Astrocyte of the hippocampus (primary cell): ENCODE measurements at places on chromosomes 5 and 9.

- no peak for DNase-seq
These were observed 103.4 kb upstream of the RASEF start for GRCh38 chr9:83166372-83166771.

DNA sequence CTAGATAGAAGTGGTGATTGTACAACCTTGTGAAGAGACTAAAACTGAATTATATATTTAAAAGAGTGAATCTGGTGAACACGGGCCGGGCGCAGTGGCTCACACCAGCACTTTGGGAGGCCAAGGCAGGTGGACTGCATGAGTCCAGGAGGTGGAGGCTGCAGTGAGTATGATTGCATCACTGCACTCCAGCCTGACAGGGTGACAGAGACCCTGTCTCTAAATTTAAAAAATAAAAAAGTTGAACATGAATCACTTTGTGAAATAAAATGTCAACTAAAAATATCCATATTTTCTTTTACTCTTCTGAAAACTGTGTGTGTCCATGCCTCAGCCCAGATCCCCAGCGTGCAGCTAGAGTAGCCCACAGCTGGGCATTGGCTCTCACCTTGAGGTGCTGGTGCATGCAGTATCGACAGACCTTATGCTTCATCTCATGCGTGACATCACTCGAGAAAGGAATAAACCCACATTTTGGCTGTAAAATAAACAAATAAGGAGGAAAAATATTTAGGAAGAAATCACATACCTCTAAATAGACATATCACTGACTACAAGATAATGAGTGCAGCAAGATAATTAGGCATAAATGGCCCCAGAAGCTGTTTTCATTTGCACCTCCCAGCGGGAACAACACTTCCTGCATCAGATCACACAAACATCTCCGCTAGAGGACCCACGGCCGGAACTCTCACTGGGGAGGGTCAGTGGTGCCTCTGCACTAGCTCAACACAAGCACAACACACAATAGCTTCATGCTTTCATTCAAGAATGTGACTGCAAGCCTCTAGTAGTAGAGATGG lies 22.1 kb downstream of the IPPK start:
- DNase-seq = no peak

GRCh38 chr5:122093415-122094180 lies 15.5 kb upstream of the LOX start:
- DNase-seq = peak; percentile 65

DNA sequence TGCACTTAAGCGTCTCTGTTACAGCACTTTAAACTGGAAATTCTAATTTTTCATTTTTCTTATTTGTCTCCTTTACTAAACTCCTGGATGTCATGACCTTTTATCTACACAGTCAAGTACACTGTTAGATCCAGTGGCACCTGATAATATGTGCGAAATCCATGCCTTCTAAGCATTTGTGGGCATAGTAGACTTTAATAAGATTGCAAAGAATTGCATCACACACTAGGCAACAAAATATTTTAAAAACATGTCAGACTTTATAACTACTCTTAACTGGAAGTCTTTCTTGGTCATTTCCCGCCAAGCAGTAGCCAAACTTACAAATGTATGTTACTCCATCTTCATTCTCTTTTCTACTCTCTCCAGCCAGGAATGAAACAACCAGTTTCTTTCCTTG lies 5.0 kb upstream of the SPINK1 start:
- DNase-seq = no peak

DNA sequence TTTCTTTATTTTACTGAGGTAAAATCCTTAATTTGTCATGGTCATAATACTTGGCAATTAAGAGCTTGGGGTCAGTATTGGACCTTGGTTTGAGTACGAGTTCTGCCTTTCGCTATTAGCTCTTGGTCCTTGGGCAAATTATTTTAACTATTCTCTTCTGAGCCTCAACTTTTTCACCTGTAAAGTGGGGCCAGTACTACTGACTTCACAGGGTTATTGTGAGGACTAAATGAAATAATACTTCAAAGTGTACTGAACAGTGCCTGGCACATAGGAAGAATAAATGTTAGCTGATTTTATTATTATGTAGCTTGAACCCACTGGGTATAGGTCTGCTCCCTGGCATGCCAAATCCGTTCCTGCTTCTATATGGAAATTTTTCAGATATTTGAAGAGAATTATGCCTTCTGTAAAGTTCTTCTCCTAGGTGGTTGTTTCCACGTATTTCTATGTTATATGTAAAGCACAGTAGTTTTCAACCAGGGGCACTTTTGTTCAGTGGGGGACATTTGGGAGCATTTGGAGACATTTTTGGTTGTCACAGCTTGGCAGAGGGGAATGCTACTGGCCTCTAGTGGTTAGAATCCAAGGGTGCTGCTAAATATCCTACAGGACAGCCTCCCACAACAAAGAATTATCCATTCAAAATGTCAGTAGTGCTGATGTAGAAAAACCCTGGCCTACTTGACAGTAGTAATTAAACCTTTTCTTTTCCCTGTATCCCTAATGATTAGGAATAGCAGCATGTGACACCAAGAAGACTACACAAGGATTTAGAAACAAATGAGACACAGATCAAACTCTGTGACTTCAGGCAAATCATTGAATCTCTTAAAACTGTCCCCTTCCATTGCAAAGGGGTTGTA lies 4.5 kb downstream of the RCL1 start:
- peak; percentile 59 for DNase-seq

GRCh38 chr5:133460172-133460758 lies 152.1 kb downstream of the FSTL4 start:
- no peak for DNase-seq

GRCh38 chr9:96140296-96141127 lies 161.5 kb downstream of the HSD17B3 start:
- DNase-seq = no peak

DNA sequence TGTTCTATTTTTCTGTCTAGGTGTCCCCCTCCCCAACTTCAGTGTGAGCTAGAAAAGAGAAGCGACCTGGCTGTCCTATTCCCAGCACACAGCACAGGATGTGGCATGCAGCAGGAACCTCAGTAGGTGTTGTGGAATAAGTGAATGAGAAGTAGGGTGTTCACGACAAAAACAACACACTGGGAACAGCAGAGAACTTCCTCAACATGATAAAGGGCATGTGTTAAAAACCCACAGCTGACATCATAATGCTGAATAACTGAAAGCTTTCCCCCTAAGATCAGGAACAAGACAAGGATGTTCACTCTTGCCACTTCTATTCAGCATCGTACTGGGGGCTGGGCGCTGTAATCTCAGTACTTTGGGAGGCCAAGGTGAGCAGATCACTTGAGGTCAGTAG lies 155.6 kb upstream of the ZNF618 start:
- no peak for DNase-seq

- DNase-seq = peak; percentile 31
These were observed 1.7 kb upstream of the PAX5 start for GRCh38 chr9:37035648-37036370.

GRCh38 chr5:105274079-105274478 lies 1711.5 kb upstream of the NUDT12 start:
- DNase-seq = peak; percentile 1

DNA sequence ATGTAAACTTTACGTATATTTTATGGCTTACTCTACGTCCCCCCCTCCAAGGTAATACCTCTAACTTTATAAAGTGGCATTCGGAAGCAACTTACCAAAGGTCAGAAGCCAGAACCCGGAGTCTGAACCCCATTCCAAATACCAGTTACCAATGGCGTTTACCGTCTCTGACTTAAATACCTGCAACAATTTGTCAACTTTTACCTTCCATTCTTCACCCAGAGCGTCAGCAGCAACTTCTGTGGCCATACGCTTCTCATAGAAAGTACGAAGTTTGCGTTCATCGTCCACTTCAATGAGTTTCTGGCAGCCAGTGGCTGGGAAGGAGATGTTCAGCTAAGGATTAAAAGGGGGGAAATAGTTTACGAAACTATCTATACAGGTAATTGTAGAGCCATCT lies 753 bp downstream of the RPS6 start:
- DNase-seq = peak; percentile 28

GRCh38 chr5:91642581-91642980 lies 259.5 kb upstream of the ARRDC3 start:
- DNase-seq = no peak

GRCh38 chr5:96440185-96440538 lies 7.1 kb upstream of the PCSK1 start:
- DNase-seq = no peak

DNA sequence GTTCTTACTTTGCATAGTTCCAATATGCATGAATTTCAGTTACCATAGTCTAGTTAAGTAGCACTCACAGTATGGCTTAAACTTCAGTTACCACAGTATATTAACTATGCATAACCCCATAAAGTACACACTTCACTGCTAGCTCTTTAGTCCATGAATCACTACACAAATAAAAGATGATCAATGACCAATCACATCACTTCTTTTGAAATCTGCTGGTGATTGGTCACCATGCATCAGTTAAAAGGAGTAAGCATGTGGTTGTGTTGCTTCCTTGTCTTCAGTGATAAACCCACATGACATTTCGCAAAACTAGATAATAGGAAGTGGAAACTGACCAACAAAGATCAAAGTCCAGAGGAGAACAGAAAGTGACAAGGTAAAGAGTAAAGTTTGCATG lies 79.0 kb downstream of the TAF11L14 start:
- DNase-seq = no peak

- DNase-seq = no peak
These were observed 53.6 kb downstream of the GADD45G start for GRCh38 chr9:89658401-89658800.

GRCh38 chr9:109011231-109011671 lies 2.0 kb downstream of the CTNNAL1 start:
- DNase-seq = no peak

DNA sequence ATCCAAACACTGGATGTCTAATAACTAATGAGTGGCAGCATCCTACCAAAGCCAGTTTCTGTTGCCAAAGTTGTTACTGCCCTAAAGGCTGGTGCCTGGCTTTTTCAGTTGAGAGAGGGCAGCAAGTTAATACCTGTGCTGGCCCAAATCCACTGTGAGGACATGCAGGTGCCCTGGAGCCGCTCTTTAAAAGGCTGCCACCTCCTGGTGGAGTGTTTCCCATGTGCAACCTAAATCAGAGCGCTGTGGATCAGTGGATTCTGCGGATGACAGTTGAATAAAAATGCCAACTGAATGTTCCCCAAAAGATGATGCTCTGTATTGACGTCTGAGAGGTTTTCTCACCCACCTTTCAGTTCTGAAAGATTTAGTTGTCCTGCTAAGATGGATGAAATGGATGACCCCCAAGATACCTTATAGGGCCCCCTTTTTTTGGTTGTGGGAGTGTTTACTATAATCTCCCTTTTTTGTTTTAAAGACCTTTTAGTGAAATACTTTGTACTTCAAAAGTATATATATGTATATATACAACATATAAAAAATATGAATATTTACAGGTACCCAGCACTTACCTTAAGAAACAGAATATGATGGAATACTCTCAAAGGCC lies 146.4 kb downstream of the EGFLAM start:
- DNase-seq = no peak

- peak; percentile 94 for DNase-seq
These were observed 1.1 kb downstream of the PRR7 start for GRCh38 chr5:177447611-177448243.

- no peak for DNase-seq
These were observed 48.8 kb downstream of the LNPEP start for GRCh38 chr5:96984506-96985192.

DNA sequence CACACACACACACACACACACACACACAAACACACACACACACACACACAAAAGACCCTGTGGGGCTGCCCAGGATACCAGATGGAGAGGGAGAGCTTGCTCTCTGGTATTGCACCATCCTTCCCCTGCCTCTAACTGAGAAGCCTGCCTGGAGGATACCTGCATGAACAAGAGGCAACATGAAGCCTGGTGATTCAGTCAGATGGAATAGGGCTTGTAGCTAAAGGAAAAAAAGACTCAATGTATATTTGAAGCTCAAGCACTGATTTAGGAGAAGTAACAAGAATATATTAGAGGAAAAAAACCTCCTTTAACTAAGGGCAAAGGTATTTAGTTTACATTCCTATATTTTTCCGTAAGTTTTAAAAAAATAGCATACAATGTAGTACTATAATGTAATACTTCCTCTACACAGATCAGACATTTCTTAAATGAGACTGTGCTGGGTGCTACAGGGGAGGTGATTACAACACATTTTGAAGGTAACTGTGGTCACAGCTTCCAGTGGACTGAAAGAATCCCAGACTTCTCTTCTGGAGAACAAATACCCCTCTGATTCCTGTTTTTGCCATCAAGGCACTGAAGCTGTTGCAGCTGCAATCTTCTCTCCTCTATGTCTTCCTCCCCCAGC lies 169.3 kb downstream of the DCP2 start:
- no peak for DNase-seq

DNA sequence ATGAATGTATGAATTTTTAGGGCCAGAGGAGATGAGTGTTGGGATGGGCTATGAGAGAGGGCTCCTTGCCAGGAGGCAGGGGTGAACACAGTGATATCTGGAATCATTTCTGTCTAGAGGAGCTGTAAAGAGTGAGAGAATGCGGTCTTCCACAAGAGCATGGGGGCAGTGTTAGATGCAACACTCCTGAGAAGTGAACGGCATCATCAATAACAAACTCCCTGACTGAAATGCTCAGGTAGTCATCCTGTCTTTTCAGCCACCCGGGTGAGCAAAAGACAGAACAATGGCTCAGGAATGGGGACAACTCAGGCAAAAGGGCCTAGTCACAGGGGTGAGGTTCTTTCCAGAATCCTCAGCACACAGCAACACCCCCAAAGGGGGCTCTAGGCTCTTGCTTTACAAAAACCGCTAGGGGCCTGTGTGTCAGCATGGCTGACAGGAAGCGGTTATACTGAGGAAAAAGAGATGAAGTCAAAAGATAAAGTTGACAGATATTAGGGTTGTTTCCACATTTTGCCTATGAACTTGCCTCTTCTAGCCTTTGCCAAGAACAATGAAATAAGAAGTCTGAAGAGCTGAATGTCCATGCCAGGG lies 104.6 kb upstream of the LRRTM2 start:
- no peak for DNase-seq

DNA sequence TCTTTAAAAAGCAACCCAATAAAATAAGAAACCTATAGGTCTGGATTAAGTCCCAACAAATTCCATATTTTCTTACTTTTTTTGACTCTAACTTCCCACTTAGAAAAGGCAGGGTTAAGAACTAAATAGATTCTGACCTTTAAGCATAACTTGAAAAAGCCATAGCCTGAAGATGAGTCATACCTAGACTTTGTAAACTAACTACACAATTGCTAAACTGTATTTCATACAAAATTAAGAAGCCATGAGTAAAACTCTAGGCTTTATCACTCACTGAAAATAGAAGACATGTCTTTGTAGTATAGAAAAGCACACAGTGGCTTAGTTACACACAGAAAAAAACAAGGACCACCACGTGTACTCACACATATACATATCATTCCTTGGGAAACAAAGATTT lies 51.5 kb downstream of the MLLT3 start:
- DNase-seq = peak; percentile 37

- DNase-seq = peak; percentile 92
These were observed 34.9 kb downstream of the SH3GL2 start for GRCh38 chr9:17613758-17614157.
